ENCODE measurements at places on chromosomes 11 and 22.

- peak; percentile 96 for DNase-seq
Measured at GRCh38 chr11:123429336-123429735, 733 bp upstream of the GRAMD1B start.

DNA sequence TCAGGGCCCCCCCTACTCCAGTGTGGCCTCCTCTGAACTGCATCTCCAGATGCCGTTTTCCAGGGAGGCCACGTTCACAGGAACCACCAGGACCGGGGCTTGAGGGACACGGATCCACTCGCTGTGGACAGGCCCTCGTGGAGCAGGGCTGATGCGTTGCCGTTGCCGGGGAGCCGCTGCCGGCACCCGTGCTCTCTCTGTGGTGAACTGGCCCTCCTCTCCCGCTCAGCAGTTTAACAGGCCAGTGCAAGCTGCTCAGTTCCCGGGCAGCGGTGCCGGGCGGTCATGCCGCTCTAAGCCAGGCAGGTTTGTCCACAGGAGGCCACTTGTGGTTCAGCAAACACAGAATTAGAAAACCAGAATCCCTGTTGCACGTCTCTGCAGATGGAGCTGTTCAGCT, 301.6 kb downstream of the TBC1D22A start:
- DNase-seq = no peak

GRCh38 chr22:24875862-24876506, 70.0 kb downstream of the SGSM1 start:
- DNase-seq = peak; percentile 8

- DNase-seq = no peak
Measured at GRCh38 chr11:62505440-62506091, 41.0 kb downstream of the AHNAK start.

GRCh38 chr22:41028841-41029240, 63.6 kb upstream of the EP300 start:
- DNase-seq = peak; percentile 94

DNA sequence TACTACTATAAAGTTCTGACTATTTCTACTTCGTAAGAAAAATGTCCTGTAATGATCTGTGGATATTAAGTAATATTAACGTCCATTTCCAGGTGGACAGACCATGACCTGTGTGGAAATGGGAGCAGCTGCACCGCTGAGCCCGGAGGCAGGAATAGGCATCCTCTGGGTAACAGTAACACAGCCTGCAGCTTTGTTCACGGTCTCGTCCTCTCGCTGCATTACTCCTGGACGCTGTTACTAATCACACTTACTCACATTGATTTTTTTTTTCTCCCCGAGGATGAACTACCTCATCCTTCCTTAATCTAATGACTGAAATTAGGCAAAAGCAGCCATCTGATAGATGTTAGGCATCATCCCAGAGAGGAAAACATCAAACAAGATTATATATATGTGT, 345.7 kb upstream of the NARS2 start:
- no peak for DNase-seq
